HS-5 (cell line): ENCODE measurements at places on chromosomes 13 and 19.
A peak's percentile ranks its signal among the peaks of the same experiment; 100 is the strongest.

- no peak for DNase-seq
Measured at GRCh38 chr13:54486421-54487166, 1458.0 kb downstream of the OLFM4 start.

DNA sequence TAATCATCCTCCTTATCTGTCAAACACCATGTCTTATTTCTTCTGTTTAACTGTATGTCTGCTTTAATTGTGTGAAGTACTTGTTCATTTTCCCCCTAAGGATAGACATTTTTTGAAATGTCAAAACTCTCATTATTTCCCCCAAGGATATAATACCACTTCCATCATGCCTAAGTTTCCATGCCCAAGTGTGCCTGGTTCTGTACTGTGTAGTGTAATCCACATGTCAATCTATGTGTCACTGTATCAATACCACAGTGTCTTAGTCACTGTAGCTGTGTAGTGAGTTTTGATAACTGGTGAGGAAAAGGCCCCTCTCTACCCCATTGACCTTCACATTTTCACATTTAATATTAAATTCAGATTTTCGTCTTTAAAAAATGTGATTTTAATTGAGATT is 1265.5 kb downstream of the PCDH9 start:
- DNase-seq = no peak

DNA sequence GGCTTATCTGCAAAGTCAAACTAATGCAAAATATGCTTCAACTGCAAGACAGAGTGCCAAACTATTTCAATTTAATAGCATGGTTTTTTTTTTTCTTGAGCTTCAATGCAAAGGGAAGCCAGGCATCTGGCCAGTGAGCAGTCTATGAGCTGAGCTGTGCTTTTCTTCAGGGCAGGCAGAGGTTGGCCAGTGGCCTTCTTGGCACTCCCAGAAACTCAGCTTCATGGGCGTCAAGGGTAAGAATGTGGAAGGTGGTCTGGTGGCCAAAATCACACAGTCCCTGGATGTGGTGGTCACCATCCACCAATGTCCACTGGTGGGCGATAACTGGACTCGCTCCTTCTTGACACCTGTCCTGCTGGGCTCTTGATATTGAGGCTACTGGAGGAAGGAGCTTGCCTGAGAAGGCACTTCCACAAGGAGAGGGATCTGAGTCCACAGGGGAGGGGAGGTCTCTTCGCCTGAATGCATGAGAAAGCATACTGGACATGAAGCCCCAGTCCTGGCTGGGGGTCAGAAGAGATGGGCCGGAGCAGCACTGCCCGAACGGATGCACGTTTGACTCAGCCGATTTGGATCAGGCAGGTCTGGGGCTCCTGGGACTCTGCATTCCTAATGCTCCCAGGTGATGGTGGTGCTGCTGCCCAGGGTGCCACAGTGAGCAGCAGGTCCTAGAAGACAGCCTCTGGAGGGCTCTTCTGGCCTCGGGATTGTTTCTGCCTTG is 17.1 kb downstream of the COL4A2 start:
- no peak for DNase-seq

DNA sequence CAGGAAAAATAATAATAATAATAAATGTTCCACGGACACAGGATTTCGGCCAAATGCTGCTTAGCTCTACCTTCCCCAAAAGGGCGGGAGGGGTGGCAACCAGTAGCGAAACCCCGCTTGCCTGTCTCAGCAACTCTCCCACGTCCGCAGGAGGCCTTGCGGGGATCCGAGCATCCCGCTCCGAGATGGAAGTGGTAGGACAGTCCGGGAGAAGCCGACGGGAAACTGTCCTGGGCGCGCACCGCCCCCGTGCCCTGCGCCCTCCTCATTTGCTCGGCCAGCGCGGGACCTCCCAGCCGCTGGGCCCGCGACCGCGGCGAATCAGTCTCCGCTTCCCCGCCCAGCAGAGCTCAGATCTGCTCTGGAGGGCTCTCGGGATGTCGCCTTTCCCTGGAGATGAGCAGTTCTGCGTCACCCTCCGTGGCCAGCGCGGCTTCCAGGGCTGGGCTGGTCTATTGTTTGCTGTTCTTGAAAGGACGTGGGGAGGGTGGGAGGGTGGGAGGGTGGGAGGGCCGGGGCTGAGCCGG is 48.9 kb upstream of the PABPC3 start:
- DNase-seq = peak; percentile 6

DNA sequence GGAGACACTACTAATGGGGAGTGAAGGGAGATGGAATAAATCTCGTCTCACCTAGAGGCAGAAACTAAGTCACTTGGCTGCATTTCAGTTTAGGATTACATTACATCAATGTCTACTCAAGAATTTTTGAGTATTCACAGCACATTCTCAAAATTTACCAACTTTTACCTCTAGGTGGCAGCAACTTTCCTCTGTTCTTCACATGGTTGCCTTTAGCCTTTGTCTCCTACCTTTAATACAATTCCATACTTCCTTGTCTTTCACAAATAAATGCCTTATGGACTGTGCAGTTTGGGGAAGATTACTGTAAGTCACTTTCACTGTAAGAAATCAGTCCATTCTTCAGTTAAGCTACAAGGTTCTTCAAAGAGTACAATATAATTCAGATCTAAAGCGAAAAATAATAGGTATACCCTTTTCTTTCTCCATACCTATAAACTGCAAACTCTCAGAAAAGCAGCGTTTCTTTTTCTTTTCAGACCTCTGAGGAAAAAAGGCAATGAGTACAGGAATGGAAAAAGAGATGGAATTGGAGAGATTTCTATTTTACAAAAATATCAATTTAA is 379.4 kb downstream of the KLF12 start:
- DNase-seq = peak; percentile 10

GRCh38 chr19:45939792-45940514 is 25.4 kb upstream of the NANOS2 start:
- DNase-seq = no peak

GRCh38 chr13:94181461-94182107 is 297.9 kb downstream of the DCT start:
- no peak for DNase-seq

DNA sequence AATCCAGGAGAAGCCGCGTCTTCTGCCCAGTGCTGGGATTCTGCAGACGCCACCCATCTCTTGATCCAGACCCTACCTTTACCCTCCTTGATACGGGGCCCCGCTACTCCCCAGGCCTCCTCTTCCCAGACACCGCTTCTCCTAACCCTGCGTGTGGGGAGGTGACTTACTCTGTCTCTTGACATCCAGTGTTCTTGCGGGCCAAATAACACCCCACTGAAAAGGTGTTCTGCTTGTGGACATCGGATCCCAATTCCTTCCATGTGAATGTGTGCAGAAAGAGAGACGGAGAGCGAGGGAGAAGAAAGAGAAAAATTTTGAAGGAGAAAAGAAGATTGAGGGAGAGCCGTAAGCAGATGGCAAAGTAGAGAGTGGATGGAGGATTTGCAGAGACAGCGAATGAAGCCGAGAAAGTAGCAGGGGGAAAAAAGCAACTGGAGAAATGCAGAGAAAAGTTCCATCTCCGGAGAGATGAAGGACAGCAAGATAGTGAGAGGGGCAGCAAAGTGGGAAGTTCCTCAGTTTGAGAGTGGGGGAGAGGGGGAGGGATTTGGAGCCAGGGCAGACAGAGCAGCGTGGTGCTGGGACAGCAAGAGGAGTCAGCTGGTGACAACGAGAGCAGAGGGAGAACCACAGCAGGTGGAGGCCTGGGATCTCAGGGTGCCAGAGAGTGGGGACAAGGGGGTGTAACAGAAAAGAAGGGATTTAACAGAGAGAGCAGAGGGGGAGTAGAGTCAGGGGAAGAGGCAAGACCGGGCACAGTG is 814 bp downstream of the ZNF480 start:
- no peak for DNase-seq

DNA sequence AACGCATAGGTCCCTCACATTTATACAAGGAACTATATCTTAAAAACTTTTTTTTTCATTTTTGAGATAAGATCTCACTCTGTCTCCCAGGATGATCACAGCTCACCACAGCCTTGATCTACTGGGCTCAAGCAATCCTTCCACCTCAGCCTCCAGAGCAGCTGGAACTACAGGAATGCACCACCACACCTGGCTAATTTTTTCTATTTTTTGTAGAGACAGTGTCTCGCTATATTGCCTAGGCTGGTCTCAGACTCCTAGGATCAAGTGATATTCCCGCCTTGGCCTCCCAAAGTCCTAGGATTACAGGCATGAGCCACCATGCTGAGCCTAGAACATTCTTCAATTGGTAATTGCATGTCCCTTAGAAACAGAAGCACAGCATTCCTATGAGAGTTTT is 41.7 kb downstream of the RCBTB1 start:
- DNase-seq = no peak

GRCh38 chr13:84466461-84466860 is 584.2 kb upstream of the SLITRK1 start:
- no peak for DNase-seq

DNA sequence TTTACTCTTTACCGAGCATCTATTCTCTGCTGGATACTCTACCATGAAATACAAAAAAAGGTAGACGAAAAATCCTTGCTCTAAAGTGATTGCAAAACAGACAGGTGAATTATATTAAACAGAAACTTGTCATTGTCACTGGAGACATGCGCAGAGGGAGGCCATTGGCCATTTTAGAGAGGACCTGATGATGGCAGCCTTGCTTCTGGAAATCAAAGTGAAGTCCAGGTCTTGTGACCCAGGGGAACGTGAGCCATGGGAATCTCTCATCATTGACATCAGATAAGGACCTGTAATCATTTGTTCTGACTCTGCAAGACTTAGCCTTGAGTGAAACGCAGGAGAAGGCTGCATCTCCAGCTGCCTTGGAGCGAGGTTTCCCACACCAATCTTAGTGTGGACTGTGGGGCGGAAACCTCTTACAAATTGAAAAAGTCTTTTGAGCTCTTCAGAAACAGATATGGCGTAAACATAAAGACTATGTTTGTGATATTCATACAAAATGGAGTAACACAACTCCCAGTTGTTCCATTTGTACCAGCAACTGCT is 16.8 kb upstream of the SLC46A3 start:
- no peak for DNase-seq

DNA sequence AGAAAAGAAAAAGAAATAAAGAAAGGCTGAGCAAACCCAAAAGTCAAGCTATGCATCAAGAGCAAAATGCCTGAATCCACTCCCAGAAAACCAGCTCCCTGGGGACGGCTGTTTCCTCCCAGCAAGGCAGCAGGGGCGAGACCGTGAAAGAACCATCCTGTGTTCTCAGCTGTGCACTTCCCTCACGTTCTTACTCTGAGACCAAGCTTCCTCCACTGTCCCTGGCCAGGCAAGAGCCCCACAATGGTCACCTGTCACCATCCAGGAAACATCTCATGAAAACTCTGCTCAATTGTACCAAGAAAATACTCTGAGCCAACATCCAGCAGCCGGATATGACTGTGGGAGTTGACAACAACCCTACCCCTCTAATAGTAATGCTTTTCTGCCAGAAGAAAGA is 22.9 kb downstream of the RAB20 start:
- no peak for DNase-seq

DNA sequence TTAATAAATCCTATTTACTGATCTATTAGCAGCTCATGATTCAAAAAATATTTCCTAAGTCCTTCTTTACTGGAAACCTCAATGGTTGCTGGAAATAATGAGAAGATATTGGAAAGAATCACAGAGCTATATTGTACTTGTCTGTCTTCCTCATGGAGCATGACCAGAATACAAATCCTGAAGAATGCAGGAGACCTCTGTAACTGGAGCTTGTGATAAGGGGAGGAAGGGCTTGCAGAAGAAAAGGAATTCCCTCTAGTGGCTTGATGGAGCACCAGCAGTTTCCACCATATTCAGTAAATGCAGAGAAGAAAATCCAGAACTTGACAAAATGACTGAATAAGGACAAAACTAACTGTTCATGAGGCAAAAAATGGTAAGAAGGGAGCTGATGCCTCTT is 1333.1 kb downstream of the EFNB2 start:
- DNase-seq = no peak

DNA sequence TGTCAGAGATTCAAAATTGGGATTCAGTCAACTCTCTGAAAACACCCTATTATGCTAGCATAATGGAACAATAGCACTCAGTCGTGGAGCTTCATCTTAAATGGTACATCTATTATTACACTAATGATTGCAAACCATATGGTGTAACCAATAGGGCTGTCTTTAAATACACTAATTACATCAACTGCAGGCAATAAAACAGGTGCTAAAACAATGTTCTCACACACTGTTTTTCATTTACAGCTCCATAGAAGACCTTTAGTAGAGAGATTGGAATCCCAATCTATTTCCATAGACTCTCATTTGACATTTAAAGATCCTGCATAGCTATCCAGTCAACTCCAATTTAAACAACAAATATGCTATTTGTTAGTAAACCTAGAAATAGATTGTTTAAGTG is 1917.4 kb downstream of the OLFM4 start:
- DNase-seq = no peak

- no peak for DNase-seq
Measured at GRCh38 chr13:48853728-48854102, 122.0 kb upstream of the FNDC3A start.

DNA sequence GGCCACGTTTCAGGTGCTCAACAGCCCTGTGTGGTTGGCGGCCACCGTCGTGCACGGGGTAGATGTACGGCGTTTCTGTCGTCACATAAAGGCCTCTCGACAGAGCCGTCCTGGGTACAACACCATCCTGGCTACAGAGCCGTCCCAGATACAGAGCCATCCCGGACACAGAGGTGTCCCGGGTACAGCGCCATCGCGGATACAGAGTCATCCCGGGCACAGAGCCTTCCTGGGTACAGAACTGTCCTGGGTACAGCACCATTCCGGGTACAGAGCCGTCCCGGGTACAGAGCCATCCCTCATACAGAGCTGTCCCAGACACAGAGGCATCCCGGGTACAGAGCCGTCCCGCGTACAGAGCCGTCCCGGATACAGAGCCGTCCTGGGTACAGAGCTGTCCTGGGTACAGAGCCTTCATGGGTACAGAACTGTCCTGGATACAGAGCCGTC is 222.7 kb upstream of the SOX1 start:
- DNase-seq = no peak

DNA sequence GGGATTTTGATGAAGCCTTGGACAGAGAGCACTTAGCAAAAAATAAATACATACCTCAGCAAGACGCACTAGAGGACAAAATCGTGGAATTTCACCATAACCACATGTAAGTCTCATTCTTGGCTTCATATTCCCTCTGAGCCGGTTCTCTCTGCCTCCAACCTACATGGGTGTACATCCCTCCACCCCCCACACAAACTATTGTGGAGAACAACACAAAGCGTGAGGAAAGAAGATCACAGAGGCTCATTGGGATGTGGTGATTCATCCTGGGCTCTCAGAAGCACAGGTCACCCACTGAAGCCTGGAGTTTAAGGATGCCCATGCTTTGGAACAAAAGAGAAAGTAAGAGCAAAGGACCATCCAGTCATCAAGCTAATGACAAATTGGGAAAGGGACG is 192.2 kb downstream of the STK24 start:
- DNase-seq = no peak

DNA sequence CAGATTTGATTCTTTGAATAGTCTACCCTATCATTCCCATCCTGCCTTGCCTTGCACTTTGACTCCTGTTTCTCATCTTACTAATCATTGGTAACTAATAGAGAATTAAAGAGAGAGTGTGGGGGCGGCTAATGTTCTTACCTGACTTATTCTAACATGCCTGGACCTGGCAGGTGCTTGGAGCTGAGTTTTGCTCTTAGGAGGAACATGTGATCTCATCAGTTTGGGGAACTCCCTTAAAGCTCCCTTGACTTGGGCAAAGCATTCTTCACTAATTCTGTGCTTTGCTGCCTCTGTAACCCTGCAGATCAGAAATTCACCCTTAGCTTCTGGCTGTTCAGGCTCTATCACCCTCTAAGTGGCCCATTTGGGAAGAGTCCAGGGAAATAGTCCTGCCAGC is 861.1 kb downstream of the GPC5 start:
- DNase-seq = no peak

- DNase-seq = no peak
Measured at GRCh38 chr19:2552859-2553258, 76.9 kb downstream of the GADD45B start.
